Myocyte (in vitro differentiated cells): ENCODE measurements at places on chromosomes 7 and 10. TPM values are rescaled to one million over a fixed set of nuclear protein-coding genes. Genes with fewer than 3 reads are reported as not detected.
A peak's percentile ranks its signal among the peaks of the same experiment; 100 is the strongest.

- no peak for DNase-seq
These were observed 72.5 kb upstream of the KCNMA1 start for GRCh38 chr10:77710081-77710551.

- DNase-seq, result no peak
These were observed 45.1 kb downstream of the ADD3 start for GRCh38 chr10:110052916-110053315.

DNA sequence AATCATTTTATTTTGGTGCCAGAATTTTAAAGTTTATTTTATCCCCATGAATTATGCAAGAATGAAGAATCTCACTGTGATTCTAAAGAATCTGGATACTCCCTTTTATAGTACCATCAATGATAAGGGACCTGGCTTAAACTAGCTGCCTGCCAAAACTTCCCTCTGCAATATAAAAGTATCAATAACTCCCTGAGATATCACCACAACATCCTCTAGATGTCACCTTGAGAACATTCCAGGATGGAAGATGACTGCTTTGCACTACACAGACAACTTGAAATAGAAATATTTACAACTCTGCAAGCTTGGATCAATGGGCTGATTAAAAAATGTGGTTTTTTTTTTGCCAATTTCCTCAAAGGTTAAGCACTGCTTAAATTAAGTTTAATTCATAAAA lies 142.1 kb downstream of the SLC25A13 start:
- no peak for DNase-seq

GRCh38 chr10:26855186-26855585 lies 5.6 kb downstream of the ABI1 start:
- no peak for DNase-seq

DNA sequence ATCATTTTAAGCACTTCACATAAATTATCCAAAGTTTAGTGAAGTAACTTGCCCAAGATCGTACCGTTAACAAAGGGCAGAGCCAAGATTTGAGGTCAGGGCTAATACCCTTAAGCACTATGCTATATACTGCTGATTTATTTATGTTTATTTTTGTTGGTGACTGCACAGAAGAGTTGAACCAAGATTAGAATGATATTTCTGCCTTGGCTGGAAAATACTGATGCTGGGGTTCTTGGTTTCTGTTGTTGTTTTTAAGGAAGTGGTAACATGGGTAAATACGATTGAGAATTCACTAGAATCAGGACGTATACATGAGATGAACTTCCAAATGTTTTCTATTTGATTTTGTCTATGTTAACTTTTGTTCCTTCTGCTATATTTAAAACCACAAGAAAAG lies 9.3 kb downstream of the ADD3 start:
- DNase-seq, result no peak

- peak; percentile 100 for DNase-seq
These were observed 2.8 kb upstream of the FLNC start for GRCh38 chr7:128827248-128827958.

DNA sequence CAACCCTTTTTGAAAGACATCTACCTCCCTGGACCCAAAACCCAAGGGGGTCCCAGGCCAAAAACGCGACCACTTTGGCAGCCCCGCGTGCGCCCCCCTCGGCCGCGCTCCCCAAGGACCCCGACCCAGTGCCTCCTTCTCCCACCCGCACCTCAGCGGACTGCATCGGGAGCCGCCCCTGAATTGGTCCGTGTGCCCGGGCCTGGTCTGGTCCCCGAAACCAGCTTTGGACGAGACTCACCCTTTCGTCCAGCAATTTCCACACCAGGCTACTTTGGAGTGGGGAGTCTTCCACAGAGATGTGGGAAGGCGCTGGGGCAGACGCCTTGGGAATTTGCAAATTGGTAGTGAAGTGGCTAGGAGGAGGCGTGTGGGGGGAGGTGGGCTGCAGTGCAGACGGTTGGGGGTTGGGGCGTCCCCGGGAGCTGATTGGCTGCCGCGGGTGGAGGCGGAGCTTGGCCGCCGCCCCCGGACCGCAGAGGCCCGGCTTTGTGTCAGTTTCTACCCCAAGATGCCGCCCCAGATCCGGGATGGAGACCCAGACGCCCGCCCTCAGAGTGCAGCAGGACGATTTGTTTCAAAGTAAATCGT lies 16.9 kb downstream of the TCAF1 start:
- no peak for DNase-seq

DNA sequence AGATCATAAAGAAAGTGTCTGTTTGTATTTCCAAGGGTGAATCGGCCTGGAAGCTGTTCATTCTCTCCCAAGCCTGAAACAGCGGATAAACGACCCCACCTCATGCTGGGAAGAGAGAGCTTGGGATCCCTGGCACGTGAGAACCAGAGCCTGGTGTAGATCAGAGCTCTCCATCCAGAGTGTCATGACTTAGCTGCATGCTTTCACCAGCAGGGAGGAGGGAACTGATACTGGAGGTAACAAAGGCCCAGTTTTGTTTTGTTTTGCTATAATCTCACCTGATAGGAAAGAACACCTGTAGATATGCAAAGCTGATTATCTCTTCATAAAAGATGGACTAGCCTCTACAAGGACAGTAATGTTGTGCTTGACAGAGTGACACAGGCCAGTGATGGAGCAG lies 236.6 kb downstream of the POM121L12 start:
- no peak for DNase-seq

DNA sequence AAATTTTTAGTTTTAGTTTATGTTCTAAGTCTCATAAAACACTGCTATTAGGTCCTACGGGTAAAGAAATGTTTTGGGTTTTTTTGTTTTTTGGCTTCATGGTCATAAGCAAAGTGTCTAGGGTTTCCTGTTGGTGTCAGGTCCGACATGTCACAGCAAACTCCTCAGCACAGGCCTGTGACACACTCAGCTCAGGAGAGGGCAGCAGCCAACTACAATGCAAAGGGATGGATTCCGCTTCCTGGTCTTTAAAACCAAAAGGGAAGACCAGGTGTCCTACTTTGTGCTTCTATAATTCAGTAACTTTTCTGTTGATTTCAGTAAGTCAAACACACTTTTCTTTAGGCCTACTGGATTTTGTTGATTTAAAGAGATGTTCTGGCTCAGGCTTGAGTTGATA lies 83.8 kb upstream of the MACROH2A2 start:
- DNase-seq, result peak; percentile 46

DNA sequence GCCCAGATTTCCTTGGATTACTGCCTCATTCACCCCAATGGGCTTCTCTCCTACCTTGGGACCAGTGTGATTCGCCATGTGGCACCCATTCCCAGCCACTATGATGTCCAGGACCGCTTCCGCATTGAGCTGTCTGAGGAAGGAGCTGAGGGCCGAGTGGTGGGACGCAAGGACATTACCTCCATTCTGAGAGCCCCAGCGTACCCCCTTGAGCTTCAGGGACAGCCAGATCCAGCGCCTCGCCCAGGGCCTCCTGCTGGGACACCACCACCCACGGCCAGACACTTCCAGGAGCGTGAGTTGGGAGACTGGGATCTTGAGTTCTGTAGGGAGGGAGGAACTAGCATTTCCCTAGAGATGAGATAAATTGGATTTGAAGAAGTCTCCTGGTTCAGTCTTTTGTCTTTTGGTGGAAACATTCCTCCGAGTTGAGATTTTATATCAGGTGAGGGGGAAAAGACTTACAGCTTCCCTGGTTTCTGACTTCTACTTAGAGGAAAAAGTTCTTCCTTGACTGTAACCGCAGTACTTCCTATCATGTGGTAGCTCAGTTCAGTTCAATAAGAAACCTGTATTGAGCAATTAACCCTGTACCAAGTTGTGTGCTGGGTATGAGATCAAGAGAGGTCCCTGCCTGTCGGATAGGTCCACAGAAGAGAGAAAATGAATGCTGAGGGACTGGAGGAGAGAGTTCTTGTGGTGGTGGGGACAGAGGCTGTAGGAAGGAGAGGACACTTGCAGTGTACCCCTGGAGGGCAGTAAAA lies 1.3 kb downstream of the MOSPD3 start:
- no peak for DNase-seq

GRCh38 chr10:125840955-125841354 lies 17.6 kb downstream of the BCCIP start:
- DNase-seq, result peak; percentile 8

- DNase-seq, result no peak
These were observed 20.9 kb downstream of the ENKUR start for GRCh38 chr10:24995072-24995471.

Gene ZPBP
- total RNA-seq, result not detected in 2 replicates

Gene IDI2
- total RNA-seq, result not detected in 2 replicates

Gene C10orf67
- total RNA-seq, result not detected in 2 replicates

Gene GIMAP7
- total RNA-seq, result not detected in 2 replicates

Gene HOXA5
- 5.7 and 8.8 TPM in 2 replicates for total RNA-seq

Gene HOXA10
- 14.6 and 15.1 TPM in 2 replicates for total RNA-seq

Gene ANLN
- total RNA-seq, result 37.0 and 41.4 TPM in 2 replicates

Gene NRG3
- not detected in 2 replicates for total RNA-seq

Gene PRSS37
- not detected in 2 replicates for total RNA-seq
